ENCODE measurements at places on chromosomes 7 and 10.

GRCh38 chr10:68163735-68164134, 54.4 kb downstream of the MYPN start:
- no peak for DNase-seq

GRCh38 chr7:18513343-18513742, 17.8 kb downstream of the HDAC9 start:
- no peak for DNase-seq

DNA sequence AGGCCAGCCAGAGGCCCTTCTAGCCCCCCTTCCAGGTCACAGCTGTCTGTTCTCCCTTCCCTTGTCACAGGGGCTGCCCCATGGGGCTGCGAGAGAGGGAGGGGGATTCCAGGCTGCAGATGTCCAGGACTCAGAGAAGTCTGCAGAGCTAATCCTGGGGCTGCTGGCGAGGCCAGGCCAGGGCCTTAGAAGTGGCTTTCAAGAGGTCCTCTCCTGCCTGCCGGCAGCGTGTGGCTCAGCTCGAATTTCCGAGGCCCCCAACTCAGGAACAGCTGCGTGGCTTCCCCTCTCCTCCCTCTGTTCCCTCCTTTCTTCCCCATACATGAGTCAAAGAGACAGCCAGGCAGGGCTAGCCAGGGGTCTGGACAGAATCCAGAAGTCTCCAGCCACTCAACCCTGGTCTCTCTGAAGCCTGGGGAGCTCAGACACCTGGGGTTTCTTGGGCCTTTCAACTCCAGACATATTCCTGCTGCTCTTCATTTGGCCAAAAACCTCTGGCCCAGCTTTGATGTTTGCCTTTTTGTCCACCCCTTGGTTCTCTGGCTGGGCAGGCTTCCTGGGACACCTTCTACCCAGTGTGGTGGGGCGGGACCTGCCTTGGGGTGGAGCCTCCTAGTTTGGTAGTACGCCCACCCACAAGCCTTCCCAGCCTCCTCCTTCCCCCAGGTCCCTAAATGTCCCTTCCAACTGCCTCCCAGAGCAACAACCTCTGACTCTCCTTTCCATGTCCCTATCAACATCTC, 21.8 kb upstream of the EIF5AL1 start:
- DNase-seq = no peak

DNA sequence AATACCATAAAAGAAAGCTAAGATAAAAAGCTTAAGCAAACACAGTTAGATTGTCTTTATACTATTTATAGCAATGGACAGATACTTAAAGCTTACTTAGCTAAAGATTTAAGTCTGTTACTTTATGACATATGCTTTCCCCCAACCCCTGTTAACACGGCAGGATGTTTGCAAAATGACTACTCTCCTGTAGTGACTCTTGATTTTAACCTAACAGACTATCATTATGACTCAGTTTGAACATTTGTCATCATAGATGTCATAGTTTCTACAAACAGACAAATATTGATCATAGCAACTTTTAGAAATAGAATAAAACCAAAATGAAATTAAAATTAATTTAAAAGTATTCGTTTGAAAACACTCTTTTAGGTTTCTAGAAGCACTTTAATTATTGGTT, 7.8 kb upstream of the COMMD3 start:
- no peak for DNase-seq

DNA sequence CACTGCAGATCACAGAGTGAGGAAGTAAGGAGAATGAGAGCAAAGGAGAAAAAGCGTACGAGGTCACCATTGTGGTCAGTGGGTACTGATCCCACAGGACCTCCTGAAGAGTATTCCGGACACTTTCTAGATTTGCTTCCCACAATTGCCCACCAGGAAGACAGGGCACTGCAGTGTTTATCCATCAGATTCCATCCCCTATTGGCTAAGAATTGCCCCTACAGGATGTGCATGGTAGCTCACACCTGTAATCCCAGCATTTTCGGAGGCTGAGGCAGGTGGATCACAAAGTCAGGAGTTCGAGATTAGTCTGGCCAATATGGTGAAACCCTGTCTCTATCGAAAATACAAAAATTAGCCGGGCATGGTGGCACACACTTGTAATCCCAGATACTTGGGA, 5.3 kb upstream of the FHIP2A start:
- no peak for DNase-seq

DNA sequence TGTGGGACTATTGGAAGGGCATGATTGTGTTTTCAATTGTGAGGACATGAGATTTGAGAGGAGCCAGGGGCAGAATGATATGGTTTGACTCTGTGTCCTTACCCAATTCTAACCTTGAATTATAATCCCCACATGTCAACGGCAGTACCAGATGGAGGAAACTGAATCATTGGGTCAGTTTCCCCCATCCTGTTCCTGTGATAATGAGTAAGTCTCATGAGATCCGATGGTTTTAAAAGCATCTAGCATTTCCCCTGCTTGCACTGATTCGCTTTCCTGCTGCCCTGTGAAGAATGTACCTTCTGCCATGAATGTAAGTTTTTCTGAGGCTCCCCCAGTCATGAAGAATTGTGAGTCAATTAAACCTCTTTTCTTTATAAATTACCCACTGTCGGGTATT, 1367.1 kb downstream of the XPNPEP1 start:
- DNase-seq = no peak

- DNase-seq = no peak
These were observed 1.5 kb upstream of the INSIG1 start for GRCh38 chr7:155296006-155296787.

- no peak for DNase-seq
These were observed 90.6 kb upstream of the PPP2R2D start for GRCh38 chr10:131810036-131810804.

DNA sequence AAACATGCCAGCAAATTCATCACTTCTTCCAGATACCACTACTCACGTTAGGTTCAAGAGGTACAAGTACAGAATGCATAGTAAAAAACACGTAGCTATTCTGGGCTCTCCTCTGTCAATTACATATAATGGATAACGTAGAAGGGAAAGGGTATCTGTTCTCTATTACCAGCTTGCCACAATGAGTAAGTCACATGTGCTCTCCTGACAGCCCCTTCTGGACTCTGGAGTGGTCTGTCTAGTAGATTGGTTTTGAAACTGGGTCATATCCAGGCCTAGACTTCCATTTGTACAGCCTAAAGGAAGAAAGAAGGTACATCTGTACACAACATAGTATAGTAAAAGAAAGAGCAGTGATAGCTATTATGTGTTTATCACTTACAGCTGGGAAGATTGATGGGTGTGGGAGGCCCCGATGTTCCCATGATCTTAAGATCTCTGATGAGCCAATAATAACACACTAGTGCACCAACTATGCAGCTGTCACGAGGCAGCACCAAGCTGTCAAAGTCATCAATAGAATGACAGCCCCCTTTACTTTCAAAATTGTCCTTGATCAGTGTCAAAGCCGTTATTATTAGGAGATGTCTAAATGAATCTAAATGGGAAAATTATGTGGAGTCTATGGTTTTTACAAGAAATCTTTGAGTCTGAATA, 161.9 kb upstream of the AGK start:
- DNase-seq = no peak

- DNase-seq = no peak
These were observed 51.9 kb upstream of the SKAP2 start for GRCh38 chr7:26916336-26916735.

- DNase-seq = no peak
These were observed 89.6 kb upstream of the ITGB1 start for GRCh38 chr10:33047655-33048054.
